ENCODE measurements at places on chromosomes 2 and 18.
A peak's percentile ranks its signal among the peaks of the same experiment; 100 is the strongest.

GRCh38 chr18:63994783-63995399 is 25.0 kb downstream of the SERPINB8 start:
- peak; percentile 44 for DNase-seq
- no peak overlapping the region for H3K4me3 ChIP-seq
- peaks cover 2% of the 10 kb centered on the region for H3K36me3 ChIP-seq
- H3K27me3 ChIP-seq, result no peaks in the 10 kb centered on the region
- H3K4me1 ChIP-seq, result peaks cover 1% of the 10 kb centered on the region
- H3K27ac ChIP-seq, result no peak overlapping the region

DNA sequence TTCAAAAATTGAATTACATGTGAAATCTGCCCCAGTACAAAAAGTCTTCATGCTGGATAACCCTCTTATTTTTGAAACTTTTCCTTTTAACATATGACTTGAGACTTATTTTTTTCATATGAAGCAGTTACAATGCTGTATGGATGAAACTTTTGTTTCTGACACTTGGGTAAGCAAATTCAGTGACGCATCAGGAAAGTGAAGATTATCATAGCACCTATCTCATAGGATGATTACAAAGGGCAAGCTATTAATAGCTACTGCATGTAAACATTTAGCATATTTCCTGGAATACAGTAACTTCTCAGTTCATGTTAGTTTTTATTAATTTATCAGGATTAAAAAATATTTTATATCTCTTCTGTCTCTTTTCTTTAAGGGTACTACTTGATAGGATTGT is 1109.2 kb downstream of the LRP1B start:
- no peak overlapping the region for H3K4me3 ChIP-seq
- DNase-seq, result no peak
- H3K27ac ChIP-seq, result no peak overlapping the region
- no peaks in the 10 kb centered on the region for H3K36me3 ChIP-seq
- no peaks in the 10 kb centered on the region for H3K4me1 ChIP-seq

- H3K27me3 ChIP-seq, result no peaks in the 10 kb centered on the region
- no peak for DNase-seq
- no peaks in the 10 kb centered on the region for H3K4me1 ChIP-seq
- H3K4me3 ChIP-seq, result no peak overlapping the region
- no peak overlapping the region for H3K27ac ChIP-seq
- no peaks in the 10 kb centered on the region for H3K36me3 ChIP-seq
Observed at GRCh38 chr2:83595121-83595690, 863.9 kb downstream of the SUCLG1 start.

DNA sequence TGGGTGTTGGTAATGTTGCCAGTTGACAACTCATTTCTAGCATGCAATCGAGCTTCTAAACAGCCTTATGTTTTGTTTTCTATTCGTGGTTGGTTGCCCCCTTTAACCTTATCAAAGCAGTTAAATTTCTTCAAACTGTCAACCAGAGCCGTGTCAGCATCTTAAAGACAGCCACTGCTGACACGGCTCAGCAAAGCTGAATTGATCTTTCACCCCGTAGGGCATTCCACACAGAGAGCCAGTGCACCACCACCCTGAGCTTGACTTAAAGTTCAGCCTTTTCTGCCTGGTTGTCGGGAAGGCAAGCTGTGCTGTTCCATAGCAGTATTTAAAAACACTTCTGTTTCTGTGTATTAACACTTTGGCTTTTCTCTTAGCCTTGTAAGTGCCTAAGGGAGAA is 355.0 kb upstream of the CHST9 start:
- no peak overlapping the region for H3K4me3 ChIP-seq
- no peaks in the 10 kb centered on the region for H3K36me3 ChIP-seq
- DNase-seq, result no peak
- no peaks in the 10 kb centered on the region for H3K27me3 ChIP-seq

GRCh38 chr2:203021991-203022390 is 7.3 kb downstream of the NBEAL1 start:
- H3K4me1 ChIP-seq, result peaks cover 22% of the 10 kb centered on the region
- no peak overlapping the region for H3K4me3 ChIP-seq
- no peak for DNase-seq

DNA sequence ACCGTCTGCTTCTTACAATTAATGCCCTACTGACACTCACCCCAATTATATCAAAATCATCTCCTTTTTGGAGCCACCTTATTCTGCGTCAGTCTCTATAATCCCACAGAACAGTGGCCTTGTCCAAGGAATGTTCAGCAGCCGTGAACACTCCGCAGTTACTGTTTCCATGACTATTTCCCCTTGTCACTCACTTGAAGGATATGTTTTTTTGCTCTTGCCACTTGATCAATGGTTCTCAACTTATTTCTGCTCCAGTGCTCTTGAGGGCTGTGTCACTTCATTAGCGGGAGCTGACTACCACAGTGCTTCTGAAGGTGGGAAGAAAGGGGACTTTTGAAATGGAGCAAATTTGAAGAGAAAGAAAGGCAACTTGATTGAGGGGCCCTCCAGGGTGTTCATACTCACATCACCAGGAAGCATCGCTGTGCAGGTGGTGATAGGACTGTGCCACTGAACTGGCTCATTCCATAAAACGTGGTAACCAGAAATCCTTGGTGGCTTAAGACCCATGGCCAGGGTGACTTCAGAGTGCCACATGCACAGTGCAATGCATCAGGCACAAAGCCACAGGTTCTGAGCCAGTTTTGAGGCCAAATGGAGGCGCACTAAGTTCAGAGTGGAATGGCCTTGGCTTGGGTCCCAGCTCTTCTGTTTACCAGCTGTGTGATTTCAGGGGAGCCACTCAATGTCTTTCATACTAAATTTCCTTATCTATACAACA is 320.6 kb upstream of the RAB12 start:
- H3K4me1 ChIP-seq, result no peaks in the 10 kb centered on the region
- H3K4me3 ChIP-seq, result no peak overlapping the region
- no peak overlapping the region for H3K27ac ChIP-seq
- no peaks in the 10 kb centered on the region for H3K27me3 ChIP-seq
- no peak for DNase-seq

DNA sequence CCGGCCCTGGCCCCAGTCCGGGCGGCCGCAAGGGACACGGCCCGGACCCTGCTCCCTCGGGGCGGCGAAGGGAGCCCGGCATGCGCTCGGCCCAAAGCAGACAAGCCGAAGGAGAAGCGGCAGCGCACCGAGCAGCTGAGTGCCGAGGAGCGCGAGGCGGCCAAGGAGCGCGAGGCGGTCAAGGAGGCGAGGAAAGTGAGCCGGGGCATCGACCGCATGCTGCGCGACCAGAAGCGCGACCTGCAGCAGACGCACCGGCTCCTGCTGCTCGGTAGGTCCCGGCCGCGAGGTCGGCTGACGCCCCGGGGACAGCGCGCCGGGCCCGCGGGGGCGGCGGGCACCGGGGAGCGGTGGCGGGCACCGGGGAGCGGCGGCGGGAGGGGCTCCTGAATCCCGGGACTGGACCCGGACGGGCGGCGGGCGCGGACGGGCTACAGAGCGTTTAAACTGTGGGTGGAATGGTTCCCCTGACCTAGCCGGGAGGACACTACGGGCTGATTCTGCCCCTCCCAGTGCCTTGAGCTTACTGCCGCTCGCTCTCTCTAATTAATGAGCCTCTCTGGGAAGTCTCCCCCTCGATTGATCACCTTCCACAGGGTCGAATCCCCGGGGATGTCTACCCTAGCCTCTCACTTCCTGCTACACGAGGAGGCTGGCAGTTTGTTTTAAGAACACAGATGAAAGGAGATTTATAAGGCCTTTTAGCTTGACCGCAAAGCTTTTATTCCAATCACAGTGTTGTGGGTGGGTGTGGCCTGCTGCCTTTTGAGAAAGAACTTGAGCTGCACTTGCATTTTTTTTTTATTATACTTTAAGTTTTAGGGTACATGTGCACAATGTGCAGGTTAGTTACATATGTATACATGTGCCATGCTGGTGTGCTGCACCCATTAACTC is 853 bp downstream of the GNAL start:
- peaks cover 45% of the 10 kb centered on the region for H3K27me3 ChIP-seq
- no peak overlapping the region for H3K27ac ChIP-seq
- DNase-seq, result peak; percentile 38
- H3K4me3 ChIP-seq, result no peak overlapping the region
- peaks cover 1% of the 10 kb centered on the region for H3K36me3 ChIP-seq

- peaks cover 4% of the 10 kb centered on the region for H3K36me3 ChIP-seq
- no peak overlapping the region for H3K4me3 ChIP-seq
- no peaks in the 10 kb centered on the region for H3K27me3 ChIP-seq
- peaks cover 24% of the 10 kb centered on the region for H3K4me1 ChIP-seq
Observed at GRCh38 chr2:55001716-55002115, 48.5 kb downstream of the RTN4 start.

DNA sequence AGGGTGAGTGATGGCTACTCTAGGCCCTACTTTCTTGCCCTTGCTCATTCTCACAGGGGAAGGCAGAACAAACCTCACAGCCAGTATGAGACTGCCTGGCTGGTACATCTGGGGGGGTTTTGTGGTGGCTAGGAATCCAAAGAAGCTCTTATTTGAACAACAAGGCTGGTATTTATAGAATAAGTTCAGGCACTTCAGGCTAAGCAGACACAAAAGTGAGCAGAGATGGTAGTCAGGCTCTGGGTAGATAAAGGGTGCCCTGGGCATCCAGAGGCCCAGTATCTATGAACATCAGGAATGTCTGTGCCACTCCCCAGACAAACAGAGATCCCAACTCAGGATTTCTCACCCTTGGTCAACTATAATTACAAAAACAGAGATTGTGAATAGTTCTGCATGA is 57.2 kb upstream of the RTN4 start:
- H3K4me1 ChIP-seq, result no peaks in the 10 kb centered on the region
- H3K27me3 ChIP-seq, result no peaks in the 10 kb centered on the region
- no peak for DNase-seq

DNA sequence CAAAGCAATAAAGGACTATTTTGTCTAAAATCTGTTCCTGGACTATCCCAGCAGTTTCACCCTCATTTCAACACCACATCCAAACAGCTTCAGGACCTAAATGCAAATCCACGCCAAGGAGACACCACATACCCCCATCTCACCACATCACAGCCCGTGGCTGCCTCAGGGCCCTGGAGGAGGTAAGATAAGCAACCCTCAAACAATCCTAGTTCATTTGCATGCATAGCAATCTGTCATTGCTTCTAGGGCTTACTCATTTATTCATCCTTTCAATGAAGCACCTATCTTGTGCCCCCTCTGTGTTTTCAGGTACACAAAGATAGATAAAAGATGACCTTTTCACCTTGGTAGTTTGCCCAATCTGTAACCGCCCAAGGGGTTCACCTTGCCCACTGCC is 86.5 kb downstream of the VSNL1 start:
- no peaks in the 10 kb centered on the region for H3K36me3 ChIP-seq
- H3K27me3 ChIP-seq, result no peaks in the 10 kb centered on the region
- no peak overlapping the region for H3K4me3 ChIP-seq
- H3K27ac ChIP-seq, result no peak overlapping the region
- peaks cover 5% of the 10 kb centered on the region for H3K4me1 ChIP-seq

GRCh38 chr2:227761740-227762476 is 16.2 kb downstream of the SCYGR8 start:
- no peak for DNase-seq
- H3K4me3 ChIP-seq, result no peak overlapping the region
- no peaks in the 10 kb centered on the region for H3K36me3 ChIP-seq
- peaks cover 2% of the 10 kb centered on the region for H3K4me1 ChIP-seq
- peaks cover 2% of the 10 kb centered on the region for H3K27me3 ChIP-seq
- H3K27ac ChIP-seq, result no peak overlapping the region

DNA sequence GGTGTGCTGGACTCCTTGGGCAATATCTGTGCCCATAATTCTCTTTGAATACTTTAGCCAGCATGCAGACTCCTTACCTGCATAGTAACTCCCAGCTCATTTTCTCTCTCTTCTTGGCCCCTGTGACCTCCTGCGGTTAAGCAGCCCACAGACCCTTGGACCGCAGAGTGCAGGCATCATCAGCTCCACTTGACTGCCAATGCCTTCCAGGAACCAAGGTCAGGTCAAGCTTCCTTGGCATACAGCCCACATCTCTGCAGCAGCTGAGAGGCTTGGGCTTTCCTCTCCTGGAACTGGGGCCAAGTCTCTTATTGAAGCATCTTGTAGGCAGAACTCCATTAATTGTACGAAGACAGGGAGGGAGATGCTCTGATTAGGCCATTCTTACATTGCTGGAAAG is 130.1 kb upstream of the PIEZO2 start:
- no peak overlapping the region for H3K27ac ChIP-seq
- no peaks in the 10 kb centered on the region for H3K36me3 ChIP-seq
- H3K4me1 ChIP-seq, result no peaks in the 10 kb centered on the region
- H3K4me3 ChIP-seq, result no peak overlapping the region
- DNase-seq, result no peak
- no peaks in the 10 kb centered on the region for H3K27me3 ChIP-seq

DNA sequence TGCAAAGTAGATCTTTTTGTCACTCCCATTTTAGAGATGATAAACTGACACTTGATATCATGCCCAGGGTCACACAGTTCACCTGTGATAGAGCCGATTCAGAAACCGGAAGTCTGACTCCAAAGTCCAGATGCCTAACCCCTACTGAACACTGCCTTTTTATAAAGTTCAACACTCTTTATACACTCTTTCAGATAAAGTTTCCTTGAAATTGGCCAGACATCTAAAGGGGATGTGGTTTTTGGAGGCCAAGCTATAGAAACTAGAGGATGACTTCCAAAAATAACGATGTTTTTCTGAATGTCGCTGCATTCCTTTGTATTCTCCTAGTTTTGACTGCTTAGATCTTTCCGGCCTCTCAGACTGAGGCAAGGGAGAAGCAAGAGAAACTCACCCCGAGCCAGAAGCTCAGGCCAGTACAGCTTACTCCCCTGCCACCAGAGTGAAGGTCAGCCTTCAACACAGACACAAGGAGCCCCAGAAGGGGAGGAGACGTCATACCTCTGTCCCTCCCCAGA is 61.8 kb downstream of the NRP2 start:
- peaks cover 8% of the 10 kb centered on the region for H3K27me3 ChIP-seq
- H3K36me3 ChIP-seq, result no peaks in the 10 kb centered on the region
- H3K4me1 ChIP-seq, result no peaks in the 10 kb centered on the region
- no peak overlapping the region for H3K4me3 ChIP-seq
- H3K27ac ChIP-seq, result no peak overlapping the region

DNA sequence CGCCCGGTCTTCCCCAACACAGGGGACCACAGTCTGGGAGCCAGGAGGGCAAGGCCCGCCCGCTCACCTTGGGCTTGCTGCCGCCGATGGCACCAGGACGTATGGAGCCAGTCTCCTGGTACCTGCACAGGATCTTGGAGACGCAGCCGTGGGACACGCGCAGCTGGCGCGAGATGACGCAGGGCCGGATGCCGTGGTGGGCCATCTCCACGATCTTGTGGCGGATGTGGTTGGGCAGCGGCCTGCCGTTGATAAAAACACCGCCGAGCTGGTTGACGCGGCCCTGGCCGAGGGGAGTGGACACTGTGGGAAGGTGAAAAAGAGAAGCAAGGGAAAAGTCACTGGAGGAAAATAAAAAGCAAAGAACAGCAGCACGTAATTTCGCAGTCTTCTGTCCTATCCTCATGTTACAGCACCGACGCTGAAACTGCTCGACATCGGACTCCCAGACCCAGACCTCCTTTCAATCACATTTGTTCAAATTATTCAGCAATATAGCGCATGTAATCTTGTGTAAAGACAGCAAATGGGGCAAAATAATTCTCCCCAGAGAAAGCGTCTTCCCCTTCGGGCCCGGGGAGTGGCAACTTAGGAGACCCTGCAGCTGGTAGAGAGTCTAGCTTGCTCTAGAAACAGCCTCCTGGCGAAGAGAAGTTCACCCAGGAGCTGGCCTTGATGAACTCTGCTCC is 1.7 kb downstream of the PAX3 start:
- no peak overlapping the region for H3K4me3 ChIP-seq
- peaks cover 15% of the 10 kb centered on the region for H3K4me1 ChIP-seq
- H3K27me3 ChIP-seq, result peaks cover 96% of the 10 kb centered on the region
- H3K36me3 ChIP-seq, result peaks cover 3% of the 10 kb centered on the region
